Stimulated activated CD4-positive, alpha-beta T cell treated with anti-CD3 and anti-CD28 coated beads, Interleukin-12 subunit alpha, Interleukin-12 subunit beta, amount 100 ng/mL, for 24 hours (primary cell): ENCODE measurements at places on chromosomes 16 and 17.
A peak's percentile ranks its signal among the peaks of the same experiment; 100 is the strongest.

- DNase-seq, result no peak
These were observed 2.4 kb downstream of the PRPSAP2 start for GRCh38 chr17:18860161-18860972.

GRCh38 chr17:79936641-79937381, 97.6 kb upstream of the CBX4 start:
- no peak for DNase-seq

- no peak for DNase-seq
These were observed 113.8 kb downstream of the MSI2 start for GRCh38 chr17:57370037-57370581.

DNA sequence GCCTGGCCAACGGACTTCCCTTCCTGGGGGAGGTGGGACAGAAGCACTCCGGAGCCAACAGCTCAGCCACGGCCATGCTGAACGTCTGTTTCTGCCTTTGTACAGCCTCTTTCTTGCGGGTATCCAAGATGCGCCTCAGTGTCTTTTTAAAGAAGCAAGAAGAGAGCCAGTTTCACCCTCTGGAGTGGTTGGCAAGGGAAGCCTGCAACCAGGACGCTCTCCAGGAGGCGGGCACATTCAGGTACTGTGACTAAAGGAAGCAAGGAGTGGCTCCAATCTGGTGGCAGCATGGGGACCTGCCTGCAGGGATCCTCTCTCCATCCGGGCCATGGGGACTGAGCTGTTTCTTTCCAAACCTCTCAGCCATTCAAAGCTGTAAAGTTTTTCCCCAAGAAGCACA, 60.6 kb upstream of the ENDOV start:
- DNase-seq, result no peak

DNA sequence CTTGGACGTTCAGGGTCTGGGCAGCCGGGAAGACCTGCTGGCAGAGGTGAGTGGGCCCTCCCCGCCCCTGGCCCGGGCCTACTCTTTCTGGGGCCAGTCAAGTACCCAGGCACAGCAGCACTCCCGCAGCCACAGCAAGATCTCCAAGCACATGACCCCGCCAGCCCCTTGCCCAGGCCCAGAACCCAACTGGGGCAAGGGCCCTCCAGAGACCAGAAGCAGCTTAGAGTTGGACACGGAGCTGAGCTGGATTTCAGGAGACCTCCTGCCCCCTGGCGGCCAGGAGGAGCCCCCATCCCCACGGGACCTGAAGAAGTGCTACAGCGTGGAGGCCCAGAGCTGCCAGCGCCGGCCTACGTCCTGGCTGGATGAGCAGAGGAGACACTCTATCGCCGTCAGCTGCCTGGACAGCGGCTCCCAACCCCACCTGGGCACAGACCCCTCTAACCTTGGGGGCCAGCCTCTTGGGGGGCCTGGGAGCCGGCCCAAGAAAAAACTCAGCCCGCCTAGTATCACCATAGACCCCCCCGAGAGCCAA, 8.6 kb upstream of the ABCC3 start:
- DNase-seq, result peak; percentile 59

- no peak for DNase-seq
These were observed 12.9 kb downstream of the ZNF750 start for GRCh38 chr17:82826956-82827355.

GRCh38 chr16:17224879-17225281, 245.9 kb downstream of the XYLT1 start:
- no peak for DNase-seq

DNA sequence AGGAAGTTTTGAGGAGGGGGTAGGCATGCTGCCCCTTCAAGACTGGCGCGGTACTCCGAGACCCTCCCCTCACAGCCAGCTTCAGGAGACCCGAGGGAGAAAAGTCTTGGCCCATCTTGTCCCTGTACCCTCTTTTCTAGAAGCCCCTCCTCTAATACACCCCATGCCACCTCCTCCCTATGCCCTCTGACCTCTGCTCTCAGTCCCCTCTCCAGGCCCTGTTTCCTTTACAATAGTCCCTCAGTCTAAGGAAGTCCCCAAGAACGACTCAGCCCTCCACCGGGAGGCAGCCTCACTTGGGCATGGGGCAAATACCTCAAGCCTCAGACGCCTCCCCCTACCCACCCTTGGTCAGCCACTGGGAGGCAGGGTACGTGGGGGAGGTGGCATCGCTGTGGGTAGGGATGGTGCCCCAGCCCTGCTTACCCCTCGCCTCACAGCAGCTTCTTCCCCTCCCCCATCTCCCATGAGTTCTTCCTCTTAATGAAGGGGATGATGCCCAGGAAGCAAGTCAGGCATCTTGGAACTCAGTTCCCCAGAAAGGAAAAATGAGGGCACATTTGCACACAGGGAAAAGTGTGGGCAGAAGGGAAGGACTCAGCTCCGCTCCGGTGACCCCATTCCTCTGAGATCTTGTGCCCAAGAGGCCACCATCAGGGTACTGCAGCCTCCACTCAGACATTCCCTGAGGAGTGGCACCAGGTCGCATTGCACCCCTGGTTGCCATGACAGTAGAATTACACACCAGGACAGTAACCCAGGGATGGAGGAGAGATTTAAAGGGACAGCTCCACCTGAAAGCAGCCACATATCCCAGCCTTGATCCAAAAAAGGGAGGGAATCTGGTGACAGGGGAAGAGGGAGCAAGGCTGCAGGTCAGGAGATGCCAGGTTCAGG, 6.2 kb downstream of the MPP2 start:
- DNase-seq, result no peak

DNA sequence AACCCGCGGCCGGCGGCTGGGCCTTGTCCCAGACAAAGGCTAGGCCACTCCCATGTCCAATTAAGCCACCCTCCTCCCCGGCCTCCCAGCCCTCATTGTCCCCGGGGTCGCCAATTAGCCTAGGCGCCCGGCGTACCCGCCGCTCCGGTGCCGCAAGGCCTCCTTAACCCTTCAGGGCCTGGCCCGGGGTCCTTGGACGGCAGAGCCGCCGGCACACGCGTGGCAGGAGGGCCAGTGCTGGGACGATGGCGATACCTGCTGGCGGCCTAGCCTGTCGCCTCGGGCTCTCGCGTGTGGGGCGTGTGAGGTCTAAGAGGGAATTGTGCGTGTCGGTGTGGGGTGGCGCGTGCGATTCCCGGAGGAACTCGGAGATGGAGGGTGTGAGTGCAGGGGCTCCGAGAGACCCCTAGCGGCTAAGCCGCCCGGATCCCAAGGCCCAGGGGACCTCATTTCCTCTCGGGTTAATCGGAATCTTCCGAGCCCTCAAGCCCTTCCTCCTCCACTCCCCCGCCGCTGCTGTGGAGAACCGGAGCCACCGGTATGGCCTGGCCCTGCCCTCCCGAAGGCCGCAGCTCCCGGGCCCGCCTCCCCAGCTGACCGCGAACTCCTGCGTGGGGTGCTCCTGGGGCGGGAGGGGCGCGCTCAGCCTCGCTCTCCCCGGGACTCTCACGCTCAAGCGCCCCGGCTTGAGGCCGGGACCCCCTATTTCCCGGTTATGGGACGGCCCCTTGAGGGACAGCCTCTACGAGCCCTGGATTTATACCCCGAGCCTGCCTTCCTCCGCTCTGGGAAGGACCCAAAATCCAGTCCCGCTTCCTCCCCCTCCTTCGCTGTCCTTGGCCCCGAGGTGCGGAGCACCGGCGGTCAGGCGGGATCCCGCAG, 11.9 kb downstream of the TBX2 start:
- DNase-seq, result no peak

DNA sequence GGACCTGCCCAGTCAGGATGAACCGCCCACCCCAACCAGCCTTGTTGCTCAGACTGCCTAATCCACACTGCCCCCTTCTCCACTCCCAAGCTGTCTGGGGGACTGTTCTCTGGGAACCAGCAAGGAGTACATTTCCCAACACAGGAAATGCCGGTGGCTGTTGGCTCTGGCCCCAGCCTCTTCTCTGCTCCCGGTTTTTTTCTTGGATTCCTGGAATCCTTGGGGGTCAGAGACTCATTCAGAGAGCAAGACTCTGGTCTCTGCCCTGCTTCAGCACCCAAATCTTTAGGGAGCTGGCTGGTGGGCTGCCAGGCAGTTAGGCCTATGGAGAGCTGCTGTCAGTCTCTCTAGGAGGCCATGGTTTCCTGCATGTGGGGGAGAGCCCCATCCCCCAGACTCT, 10.8 kb upstream of the MTMR4 start:
- DNase-seq, result no peak

- no peak for DNase-seq
These were observed 225.1 kb upstream of the CA10 start for GRCh38 chr17:52383493-52384100.

DNA sequence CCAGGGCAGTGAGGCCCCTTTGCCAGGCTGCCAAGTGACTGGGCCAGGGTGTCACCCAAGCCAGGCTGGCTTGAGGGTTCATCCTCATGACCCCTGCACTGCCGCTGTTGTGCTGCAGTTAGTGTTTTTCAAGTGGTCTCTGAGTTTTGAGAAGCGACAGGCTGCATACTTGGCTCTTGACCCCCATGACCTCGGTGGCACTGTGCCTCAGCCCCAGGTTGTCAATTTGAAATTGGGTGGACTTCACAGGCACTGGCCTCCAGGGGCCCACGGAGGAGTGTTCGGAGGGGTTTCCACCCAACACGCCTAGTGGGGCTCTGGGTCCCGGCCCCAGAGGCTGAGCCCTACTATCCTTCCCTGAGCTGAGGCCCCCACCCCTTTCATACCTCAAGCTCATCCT, 42.7 kb downstream of the DHRS7B start:
- DNase-seq, result no peak

DNA sequence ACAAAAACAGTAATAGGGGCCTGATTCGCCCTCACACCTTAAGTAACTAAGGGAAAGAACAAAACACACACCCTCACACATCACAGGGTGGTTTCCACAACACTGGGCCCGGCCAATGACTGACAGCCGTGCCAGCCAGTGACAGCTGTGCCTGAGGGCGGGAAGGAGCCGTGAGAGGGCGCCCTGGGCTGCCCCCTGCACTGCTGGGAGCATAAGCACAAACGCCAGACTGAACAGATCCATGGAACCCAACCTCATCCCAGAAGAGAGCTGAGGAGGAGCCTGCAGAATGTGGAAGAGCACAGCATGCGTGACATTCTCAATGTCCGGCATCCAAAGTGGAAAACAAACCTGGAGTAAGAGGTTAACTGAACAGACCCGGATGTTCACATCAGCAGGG, 16.0 kb downstream of the CSNK1D start:
- peak; percentile 36 for DNase-seq

GRCh38 chr16:88903267-88903666, 36.8 kb upstream of the PABPN1L start:
- DNase-seq, result no peak

DNA sequence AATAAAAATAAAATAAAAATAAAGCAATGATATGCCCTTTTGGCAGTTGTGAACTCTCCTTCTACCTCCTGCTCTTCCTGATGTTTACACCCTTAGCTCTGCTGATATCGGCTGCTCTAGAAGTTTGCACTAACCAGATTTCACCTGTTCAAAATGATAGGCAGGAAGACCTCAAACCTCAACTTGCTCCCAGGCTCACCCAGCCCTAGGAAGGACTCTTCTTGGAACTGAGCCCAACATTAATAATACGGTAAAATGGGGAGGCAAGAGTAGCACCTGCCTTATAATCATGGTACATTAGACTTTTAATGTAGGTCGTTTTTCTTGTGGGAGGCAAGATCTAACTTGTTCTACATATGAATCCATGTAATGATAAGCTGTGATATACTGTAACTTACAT, 61.2 kb upstream of the MED13 start:
- no peak for DNase-seq

GRCh38 chr17:75260641-75261335, 618 bp downstream of the GGA3 start:
- peak; percentile 45 for DNase-seq

DNA sequence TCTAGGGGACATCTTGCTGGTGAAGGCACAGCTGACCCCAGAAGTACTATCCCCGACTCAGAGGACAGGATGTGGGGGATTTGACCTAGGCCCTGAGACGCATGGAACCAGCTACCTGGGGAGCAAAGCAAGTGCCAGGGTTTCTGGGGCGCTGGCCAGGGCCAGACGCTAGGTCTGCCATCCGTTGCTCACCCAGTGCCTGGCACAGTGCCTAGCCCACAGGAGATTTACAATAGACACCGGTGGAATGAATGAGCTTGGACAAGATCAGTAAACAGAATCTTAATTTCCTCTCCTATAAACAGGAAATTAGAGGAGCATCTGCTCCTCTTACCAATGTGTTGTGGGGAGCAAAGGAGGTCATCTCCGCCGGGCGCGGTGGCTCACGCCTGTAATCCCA, 5.0 kb downstream of the RPRML start:
- DNase-seq, result no peak

- DNase-seq, result no peak
These were observed 1.5 kb downstream of the GRB7 start for GRCh38 chr17:39738983-39739884.

GRCh38 chr17:38749223-38750043, 1.3 kb upstream of the PCGF2 start:
- no peak for DNase-seq

GRCh38 chr16:66904846-66905632, 13.6 kb downstream of the CDH16 start:
- DNase-seq, result no peak

GRCh38 chr17:79233916-79234551, 159.4 kb downstream of the ENGASE start:
- DNase-seq, result no peak

GRCh38 chr17:73058022-73058421, 34.5 kb downstream of the SLC39A11 start:
- no peak for DNase-seq

- DNase-seq, result no peak
These were observed 8.4 kb downstream of the ARL2BP start for GRCh38 chr16:57253466-57253865.

DNA sequence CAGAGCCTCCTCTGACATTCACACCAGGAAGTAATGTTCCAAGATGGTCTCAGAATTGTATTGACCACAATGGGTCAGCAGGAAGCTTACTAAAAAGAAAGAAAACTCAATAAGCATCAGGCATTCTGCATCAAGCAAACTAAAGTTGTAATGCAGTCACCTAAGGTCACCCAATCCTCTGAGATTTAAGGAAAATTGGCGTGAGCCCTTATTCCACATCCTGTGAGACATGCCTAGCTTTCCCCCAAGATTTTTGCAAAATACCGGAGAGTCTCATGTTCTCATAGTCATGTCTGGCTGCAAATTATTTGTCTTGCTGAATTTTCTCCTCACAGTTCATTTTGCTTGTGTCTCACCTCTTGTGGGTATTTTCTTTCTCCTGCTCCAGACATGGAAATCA, 417.1 kb upstream of the SOX9 start:
- DNase-seq, result no peak

DNA sequence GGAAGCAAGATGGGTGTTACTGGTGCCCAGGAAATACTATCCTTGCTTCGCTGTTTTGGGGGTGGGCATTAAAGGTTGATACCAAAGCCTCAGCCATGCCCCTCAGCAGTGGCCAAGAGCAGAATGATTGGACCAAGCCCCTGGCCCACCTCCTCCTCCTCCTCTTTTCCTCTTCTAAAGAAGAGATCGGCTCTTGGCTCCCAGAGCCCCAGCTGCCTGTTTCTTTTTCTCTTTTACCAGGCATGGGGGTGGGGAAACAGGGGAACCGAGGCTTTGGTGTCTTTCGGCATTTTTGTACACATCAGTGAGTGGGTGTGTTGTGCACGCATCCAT, 5.8 kb downstream of the THRA start:
- DNase-seq, result no peak
